ENCODE measurements at places on chromosomes 2 and 18.
A peak's percentile ranks its signal among the peaks of the same experiment; 100 is the strongest.

- no peak for DNase-seq
These were observed 278.3 kb downstream of the TNS1 start for GRCh38 chr2:217724471-217724870.

- no peak for DNase-seq
These were observed 1033.2 kb upstream of the NXPH2 start for GRCh38 chr2:139813340-139813739.

DNA sequence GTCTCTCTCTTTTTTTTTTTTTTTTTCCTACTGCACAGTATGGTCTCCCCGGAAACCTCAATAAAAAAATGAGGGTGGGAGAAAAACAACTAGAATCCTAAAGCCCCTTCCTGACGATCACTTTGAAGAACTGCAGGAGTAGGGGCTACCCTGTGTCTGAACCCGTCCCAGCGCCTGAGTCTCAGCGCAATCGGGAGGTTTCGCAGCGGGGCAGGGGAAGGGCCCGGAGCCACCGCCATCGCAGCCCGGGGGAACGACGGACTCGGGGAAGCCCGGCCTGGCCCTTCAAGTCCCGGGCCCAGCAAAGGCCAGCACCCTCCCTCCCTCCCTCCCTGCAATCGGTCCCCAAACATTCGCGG, 411 bp downstream of the NARS1 start:
- no peak for DNase-seq

GRCh38 chr2:172496160-172496608, 59.7 kb upstream of the PDK1 start:
- no peak for DNase-seq

GRCh38 chr2:136327162-136327852, 209.4 kb upstream of the CXCR4 start:
- peak; percentile 26 for DNase-seq

- DNase-seq: no peak
These were observed 122.2 kb downstream of the INHBB start for GRCh38 chr2:120468136-120468535.

DNA sequence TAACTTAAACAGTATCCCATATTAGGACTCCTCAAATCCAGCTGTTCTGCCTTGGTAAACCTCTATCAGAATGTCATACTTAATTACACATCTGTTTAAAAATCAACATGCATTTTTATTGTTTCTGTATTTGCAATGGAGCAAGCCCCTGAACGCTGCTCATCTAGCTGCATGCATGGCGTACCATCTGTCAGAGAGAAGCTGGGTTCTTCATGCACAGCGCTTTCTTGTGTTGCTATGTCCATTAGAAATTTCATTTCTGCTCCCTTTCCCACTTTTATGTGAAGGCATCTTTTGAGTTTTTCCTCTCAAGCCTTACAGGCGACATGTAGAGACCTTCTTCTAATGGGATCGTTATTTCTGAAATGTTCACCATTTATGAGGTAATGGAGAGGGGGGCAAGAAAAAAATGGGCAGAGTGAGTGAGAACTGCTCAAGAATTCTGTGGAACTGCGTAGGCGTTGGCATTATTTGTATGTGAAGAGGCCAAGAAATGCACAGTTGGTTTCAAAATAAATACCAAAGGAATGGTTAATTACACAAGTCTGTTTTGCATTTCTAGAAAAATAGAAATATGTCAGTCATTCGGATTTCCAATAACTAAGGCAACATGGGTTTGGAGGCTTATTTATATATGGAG, 31.6 kb downstream of the INSIG2 start:
- no peak for DNase-seq
